ENCODE measurements at places on chromosomes 16 and 17. TPM values are rescaled to one million over a fixed set of nuclear protein-coding genes. Genes with fewer than 3 reads are reported as not detected.

DNA sequence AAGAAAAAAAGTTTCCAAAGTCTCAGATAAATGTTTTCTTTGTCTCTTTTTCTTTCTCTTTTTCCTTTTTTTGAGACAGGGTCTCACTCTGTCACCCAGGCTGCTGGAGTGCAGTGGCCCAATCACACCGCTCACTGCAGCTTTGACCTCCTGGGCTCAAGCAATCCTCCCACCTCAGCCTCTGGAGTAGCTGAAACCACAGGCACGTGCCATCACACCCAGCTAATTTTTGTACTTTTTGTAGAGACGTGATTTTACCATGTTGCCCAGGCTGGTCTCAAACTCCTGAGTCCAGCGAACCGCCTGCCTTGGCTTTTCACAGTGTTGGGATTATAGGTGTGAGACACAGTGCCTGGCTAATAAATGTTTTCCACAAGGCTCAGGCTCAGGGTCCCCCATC lies 53.3 kb upstream of the KSR1 start:
- no peak for DNase-seq

Gene NOG
- 0.11 TPM for total RNA-seq

Gene GNG13
- total RNA-seq, result not detected

DNA sequence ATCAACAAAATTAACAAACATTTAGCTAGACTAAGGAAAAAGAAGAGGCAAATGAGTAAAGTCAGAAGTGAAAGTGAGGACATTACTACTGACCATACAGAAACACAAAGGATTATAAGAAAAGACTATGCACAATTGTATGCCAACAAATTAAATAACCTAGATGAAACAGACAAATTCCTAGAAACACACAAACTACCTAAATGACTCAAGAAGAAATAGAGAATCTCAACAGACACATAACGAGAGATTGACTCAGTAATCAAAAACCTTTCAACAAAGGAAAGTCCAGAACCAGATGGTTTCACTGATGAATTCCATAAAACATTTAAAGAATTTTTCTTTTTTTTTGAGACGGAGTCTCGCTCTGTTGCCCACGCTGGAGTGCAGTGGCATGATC lies 35.7 kb upstream of the MYLK3 start:
- no peak for DNase-seq

Gene HNF1B
- total RNA-seq, result 5.6 TPM

DNA sequence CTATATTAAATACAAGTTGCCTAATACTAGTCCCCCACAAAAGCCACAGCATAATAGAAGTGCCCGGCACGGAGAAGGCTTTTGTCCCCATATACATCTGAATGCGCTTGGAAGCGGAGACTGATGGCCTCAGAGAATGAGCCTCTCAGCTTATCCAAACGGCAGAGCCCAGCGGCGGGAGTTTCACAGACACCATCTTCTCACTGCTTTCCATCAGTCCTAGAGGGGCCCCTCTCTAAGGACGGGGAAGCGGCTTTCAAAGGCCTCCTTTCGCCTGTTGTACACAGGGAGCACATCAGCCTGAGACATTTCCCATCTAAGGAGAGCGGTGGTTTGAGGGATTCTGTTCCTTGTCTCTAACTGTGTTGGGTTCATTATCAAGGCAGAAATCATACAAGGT lies 16.9 kb downstream of the NXN start:
- DNase-seq, result no peak

Gene MYH13
- not detected for total RNA-seq

GRCh38 chr17:54883939-54884338 lies 16.7 kb upstream of the TOM1L1 start:
- DNase-seq, result no peak

GRCh38 chr16:6232056-6232455 lies 1100.6 kb upstream of the RBFOX1 start:
- DNase-seq, result no peak

- no peak for DNase-seq
These were observed 20.7 kb upstream of the CSNK1D start for GRCh38 chr17:82294064-82294773.

Gene KCNJ16
- 0.93 TPM for total RNA-seq

GRCh38 chr17:55742272-55743102 lies 8.4 kb upstream of the PCTP start:
- no peak for DNase-seq

Gene RAB37
- 5.0 TPM for total RNA-seq

GRCh38 chr16:64924086-64924485 lies 197.8 kb downstream of the CDH11 start:
- no peak for DNase-seq

GRCh38 chr16:55037046-55037445 lies 106.4 kb downstream of the IRX5 start:
- DNase-seq, result no peak

GRCh38 chr17:45908460-45908859 lies 14.1 kb downstream of the MAPT start:
- no peak for DNase-seq

- DNase-seq, result no peak
These were observed 24.1 kb downstream of the CLEC16A start for GRCh38 chr16:10968498-10968897.

GRCh38 chr17:36885153-36885735 lies 52.0 kb upstream of the LHX1 start:
- no peak for DNase-seq

DNA sequence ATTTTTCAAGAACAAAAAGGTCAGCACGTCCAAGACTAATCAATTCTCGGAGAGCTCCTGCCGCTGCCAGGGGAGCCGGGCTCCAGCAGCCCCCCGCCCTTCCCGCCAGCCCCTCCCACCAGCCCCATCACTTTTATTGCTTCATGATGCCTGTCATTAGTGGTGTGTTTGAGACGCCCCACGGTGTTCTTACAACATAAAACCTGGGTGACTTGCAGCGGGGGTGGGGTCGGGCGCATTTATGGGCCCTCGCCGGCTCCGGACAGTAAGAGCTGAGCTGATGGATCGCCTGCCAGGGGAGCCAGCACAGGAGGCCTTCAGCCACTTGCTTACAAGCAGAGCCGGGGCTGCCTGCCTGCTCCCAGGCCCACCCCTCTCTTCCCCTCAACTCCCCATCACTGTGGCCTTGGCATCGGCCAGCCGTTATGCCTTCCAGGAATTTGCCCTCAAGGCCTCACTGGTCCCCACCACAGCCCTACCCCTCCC lies 82.9 kb upstream of the CBX4 start:
- DNase-seq, result no peak

Gene HBA2
- total RNA-seq, result 27.6 TPM

GRCh38 chr17:69900829-69901228 lies 174.2 kb upstream of the KCNJ16 start:
- DNase-seq, result no peak
